ENCODE measurements at places on chromosomes 2 and 18.

GRCh38 chr2:39837856-39838453, 58.9 kb upstream of the THUMPD2 start:
- DNase-seq, result no peak

GRCh38 chr2:101016-101415, 54.7 kb upstream of the FAM110C start:
- DNase-seq, result no peak

DNA sequence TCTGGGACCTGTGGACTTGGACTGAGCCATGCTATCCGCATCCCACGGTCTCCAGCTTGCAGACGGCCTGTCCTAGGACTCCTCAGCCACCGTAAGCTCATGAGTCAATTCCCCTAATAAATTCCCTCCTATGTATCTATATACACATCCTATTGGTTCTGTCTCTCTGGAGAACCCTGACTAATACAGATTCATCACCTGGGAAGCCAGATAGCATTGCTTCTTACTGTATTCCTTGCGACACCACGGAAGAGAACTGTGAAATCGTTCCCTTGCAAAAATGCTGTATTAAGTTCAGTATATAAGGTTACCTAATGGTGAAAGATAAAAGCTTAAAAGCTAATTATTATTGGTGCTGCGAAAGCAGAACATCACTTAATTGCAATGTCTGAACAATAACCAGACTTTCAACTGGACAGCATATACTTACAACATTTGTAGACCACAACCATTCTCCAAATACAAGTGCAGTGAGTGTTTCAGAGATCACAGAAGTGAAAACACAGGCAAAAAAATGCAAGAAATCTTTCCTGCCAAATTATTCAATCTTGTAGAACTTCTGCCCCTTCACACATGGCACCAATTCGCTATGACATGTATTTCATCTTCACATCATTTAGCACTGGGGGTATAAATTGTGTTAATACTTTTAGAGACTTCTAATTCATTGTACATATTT, 352.9 kb downstream of the TXNL1 start:
- DNase-seq, result no peak

GRCh38 chr2:105882920-105883435, 138.3 kb downstream of the NCK2 start:
- DNase-seq, result no peak

GRCh38 chr2:36485521-36485920, 112.4 kb downstream of the FEZ2 start:
- no peak for DNase-seq

GRCh38 chr2:42315844-42316470, 45.1 kb downstream of the COX7A2L start:
- no peak for DNase-seq

DNA sequence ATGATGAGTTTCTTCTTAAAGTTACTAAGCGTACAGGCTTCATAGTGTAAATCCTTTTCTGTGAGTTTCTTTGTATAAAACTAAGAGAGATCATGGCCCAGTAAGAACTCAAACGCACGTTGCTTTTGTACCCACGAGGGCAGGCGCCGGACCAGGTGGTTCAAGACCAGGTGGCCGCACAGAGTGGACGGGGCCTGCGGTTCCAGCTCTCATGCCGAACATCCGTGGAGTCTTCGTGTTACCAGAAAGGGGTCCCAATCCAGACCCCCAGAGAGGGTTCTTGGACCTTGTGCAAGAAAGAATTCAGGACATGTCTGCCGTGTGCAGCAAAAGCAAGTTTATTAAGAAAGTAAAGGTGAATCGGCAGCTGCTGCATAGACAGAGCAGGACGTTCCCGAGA, 53.0 kb downstream of the KCNG2 start:
- DNase-seq, result no peak

DNA sequence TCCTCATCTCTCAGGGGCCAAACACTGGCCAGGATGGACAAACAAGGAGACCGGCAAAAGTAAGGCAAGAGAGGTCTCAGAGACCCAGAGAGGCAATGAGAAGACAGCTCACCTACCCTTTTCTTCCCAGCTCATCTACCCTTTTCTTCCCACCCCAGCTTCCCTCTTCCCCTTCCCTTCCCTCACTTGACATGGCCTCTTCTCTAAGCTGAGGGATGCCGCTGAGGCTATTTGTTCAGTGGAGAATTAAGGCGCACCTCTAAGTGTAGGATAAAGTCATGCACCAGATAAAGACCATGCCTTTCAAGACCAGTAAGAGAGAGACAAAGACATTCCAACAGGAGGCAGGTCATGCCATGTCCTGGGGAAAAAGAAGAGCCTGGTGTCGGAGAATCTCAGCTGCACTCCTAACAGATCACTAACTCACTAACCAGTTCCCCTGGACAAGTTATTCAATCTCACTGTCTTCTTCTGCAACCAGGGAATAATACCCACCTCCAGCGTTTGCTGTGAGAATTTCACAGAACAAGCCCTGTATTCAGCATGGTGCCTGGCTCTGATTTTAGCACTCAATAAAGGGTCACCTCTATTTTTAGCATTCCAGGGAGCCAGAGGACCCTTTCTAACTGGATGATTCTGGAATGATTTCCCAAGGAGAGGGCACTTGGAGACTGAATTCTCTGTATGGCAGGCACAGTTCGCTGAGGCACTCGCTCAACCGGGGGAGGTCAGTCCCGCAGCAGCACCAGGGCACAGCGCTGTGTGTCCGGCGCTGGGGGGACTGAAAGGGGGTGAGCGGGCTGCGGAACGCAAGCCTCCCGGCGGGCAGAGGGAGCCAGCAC, 3.0 kb upstream of the FOSL2 start:
- no peak for DNase-seq

Data from activated CD8-positive, alpha-beta memory T cell treated with anti-CD3 and anti-CD28 coated beads for 1 hour (primary cell).